Calu3 (cell line): ENCODE measurements at places on chromosomes 5 and 9. TPM values are rescaled to one million over a fixed set of nuclear protein-coding genes. Genes with fewer than 3 reads are reported as not detected.

Gene MEF2C
- total RNA-seq, result 6.1 and 6.5 TPM in 2 replicates

- no peak overlapping the region for H3K27ac ChIP-seq
- no peaks in the 10 kb centered on the region for H3K36me3 ChIP-seq
- DNase-seq, result no peak
- no peaks in the 10 kb centered on the region for H3K27me3 ChIP-seq
Observed at GRCh38 chr5:132681983-132682382, 8.2 kb downstream of the IL4 start.

GRCh38 chr5:9895302-9895645, 265.1 kb upstream of the TAS2R1 start:
- H3K27ac ChIP-seq, result no peak overlapping the region
- DNase-seq, result no peak
- H3K4me1 ChIP-seq, result peaks cover 7% of the 10 kb centered on the region
- no peaks in the 10 kb centered on the region for H3K36me3 ChIP-seq

Gene CDO1
- not detected in 2 replicates for total RNA-seq

DNA sequence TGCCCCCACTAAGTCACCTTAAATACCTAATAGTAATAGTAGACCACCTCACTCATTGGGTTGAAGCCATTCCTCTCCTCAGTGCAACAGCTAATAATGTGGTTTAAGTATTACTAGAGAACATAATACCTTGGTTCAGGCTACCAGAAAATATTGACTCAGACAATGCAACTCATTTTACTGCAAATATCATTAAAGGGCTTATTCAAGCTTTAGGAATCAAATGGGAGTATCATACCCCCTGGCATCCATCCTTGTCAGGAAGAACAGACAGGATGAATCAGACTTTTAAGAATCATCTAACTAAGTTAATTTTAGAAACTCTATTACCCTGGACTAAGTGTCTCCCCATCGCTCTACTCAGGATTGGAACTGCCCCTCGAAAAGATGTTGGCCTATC, 6.8 kb upstream of the RNF180 start:
- H3K36me3 ChIP-seq, result no peaks in the 10 kb centered on the region
- no peaks in the 10 kb centered on the region for H3K4me1 ChIP-seq
- no peak for DNase-seq
- H3K4me3 ChIP-seq, result no peak overlapping the region

DNA sequence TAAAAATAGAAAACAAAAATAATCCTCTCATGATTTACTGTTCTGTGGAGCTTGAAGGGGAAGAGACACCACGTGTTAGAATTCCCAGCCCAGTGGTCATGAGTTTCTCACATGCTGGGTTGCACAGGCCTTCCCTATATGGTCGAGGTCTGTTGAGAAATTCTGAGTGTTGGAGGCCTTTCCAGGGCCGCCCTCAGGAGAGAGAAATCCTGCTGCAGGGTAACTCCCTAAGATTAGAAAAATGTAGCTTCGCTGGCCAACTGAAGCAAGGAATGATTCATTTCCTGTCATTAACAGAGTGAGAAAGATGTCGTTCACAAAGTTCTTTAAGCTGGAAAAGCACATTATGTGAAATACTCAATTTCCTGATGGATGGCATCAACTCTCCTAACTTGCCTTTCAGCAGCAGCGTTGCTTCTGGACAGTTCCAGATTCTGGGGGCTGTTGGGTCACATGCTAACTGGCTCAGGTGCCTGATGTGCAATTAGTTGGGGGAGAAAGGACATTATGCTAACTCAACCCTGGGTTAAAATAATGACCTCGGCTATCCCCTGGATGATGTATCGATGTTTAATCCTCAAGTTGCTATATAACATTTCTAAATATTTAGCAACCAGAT, 104.8 kb upstream of the CD180 start:
- H3K4me3 ChIP-seq, result no peak overlapping the region
- peaks cover 30% of the 10 kb centered on the region for H3K4me1 ChIP-seq
- no peaks in the 10 kb centered on the region for H3K36me3 ChIP-seq
- H3K27me3 ChIP-seq, result no peaks in the 10 kb centered on the region
- DNase-seq, result peak; percentile 32

Gene PRLR
- 0.59 and 1.2 TPM in 2 replicates for total RNA-seq

- no peak overlapping the region for H3K4me3 ChIP-seq
- no peak overlapping the region for H3K27ac ChIP-seq
- H3K4me1 ChIP-seq, result no peaks in the 10 kb centered on the region
- H3K27me3 ChIP-seq, result no peaks in the 10 kb centered on the region
- H3K36me3 ChIP-seq, result peaks cover 4% of the 10 kb centered on the region
Observed at GRCh38 chr5:39208471-39208870, 10.9 kb downstream of the FYB1 start.

- H3K27ac ChIP-seq, result no peak overlapping the region
- peaks cover 11% of the 10 kb centered on the region for H3K27me3 ChIP-seq
Observed at GRCh38 chr9:123346026-123346425, 10.0 kb upstream of the CRB2 start.

Gene SPRY4
- total RNA-seq, result 23.6 and 29.4 TPM in 2 replicates

GRCh38 chr5:3595006-3595961, at the start of gene IRX1:
IRX1 (plus strand) TSS chr5:3595832; CDS start chr5:3596106, 274 bp downstream.
- no peaks in the 10 kb centered on the region for H3K27me3 ChIP-seq
- no peaks in the 10 kb centered on the region for H3K36me3 ChIP-seq
- no peak within 1 kb of the TSS for H3K4me3 ChIP-seq
- H3K27ac ChIP-seq, result no peak within 1 kb of the TSS

- H3K27ac ChIP-seq, result peak overlapping the region; percentile 30
- peaks cover 27% of the 10 kb centered on the region for H3K4me1 ChIP-seq
- no peak for DNase-seq
- H3K4me3 ChIP-seq, result no peak overlapping the region
- H3K27me3 ChIP-seq, result no peaks in the 10 kb centered on the region
Observed at GRCh38 chr5:91361055-91361701, 21.9 kb downstream of the ARRDC3 start.

- no peaks in the 10 kb centered on the region for H3K36me3 ChIP-seq
- no peak overlapping the region for H3K4me3 ChIP-seq
- H3K27ac ChIP-seq, result no peak overlapping the region
- H3K27me3 ChIP-seq, result peaks cover 17% of the 10 kb centered on the region
- no peak for DNase-seq
Observed at GRCh38 chr5:32961059-32961415, 249.9 kb downstream of the NPR3 start.

DNA sequence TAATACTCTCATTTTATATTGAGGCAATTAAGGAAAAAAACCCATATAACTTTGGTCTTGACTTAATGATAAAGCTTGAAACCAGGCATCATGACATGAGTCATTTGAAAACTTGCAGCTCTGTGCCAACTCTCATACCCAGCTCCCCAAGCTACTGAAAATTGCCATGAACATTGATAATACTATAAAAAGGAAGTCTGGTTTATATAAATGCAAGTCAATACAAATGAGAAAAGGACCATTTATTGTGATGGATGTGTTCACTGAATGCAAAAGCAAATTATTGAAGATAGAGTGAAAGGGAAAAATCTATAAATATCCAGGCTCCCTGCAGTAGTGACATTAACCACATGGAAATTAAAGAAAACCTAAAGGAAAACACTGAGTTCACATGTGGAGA, 116.3 kb downstream of the DEPDC1B start:
- no peak overlapping the region for H3K27ac ChIP-seq
- no peak overlapping the region for H3K4me3 ChIP-seq
- H3K36me3 ChIP-seq, result peaks cover 5% of the 10 kb centered on the region
- H3K27me3 ChIP-seq, result no peaks in the 10 kb centered on the region

Gene SOX30
- total RNA-seq, result 0.09 TPM in 1 of 2 replicates, not detected in the other

Gene PIP5K1B
- 8.6 and 9.0 TPM in 2 replicates for total RNA-seq
